ENCODE measurements at places on chromosomes 3 and 15.

- DNase-seq = no peak
Measured at GRCh38 chr15:80093854-80094418, 34.5 kb downstream of the ZFAND6 start.

DNA sequence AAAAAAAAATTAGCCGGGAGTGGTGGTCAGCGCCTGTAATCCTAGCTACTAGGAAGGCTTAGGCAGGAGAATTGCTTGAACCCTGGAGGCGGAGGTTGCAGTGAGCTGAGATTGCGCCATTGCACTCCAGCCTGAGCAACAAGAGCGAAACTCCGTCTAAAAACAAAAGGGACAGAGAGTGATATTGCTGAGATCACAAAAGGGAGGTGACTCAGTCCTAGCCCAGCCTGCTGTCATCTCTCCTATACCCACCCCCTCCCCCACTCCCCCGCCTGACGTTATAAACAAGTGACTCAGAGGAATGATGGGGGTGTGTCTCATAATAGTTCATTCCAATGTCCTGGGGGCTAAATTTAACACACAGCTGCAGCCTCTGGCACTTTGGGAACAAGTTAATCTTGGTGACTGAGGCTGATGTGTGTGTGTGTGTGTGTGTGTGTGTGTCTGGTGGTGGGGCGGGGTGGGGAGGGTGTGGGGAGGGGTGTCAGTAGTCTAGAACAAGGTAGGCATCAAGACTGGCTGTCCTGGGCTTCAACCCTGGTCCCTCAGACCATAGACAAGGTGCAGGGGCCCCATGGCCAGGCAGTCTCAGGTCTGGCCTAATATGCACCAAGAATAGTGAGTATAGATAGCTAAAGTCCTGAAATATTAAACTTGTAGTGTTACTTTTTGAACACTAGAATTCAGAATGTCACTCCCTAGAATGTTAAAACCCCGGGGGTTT is 1.3 kb upstream of the KLHL40 start:
- DNase-seq = no peak

GRCh38 chr3:73592154-73593144 is 32.3 kb downstream of the PDZRN3 start:
- DNase-seq = no peak

DNA sequence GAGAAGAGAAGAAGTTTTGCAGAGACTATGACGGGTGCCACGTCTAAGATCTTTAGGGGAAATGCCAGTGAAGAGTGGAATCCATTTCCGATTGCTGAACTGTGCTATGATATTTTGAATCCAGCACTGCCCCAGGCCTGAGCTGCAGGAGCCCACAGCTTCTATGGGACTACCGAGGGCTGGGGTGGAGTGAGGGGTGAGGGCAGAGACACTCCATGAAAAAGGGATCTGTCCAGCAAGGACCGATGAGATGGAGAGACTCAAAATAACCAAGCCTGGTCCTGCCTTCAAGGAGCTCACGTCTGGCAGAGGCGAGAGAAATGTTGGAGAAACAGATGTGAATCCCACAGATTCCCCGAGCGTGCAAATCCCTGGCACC is 79.8 kb upstream of the MEF2A start:
- no peak for DNase-seq

- DNase-seq = no peak
Measured at GRCh38 chr3:29168081-29168480, 112.8 kb upstream of the RBMS3 start.

GRCh38 chr3:114350271-114350670 is 56.4 kb downstream of the TIGIT start:
- no peak for DNase-seq

DNA sequence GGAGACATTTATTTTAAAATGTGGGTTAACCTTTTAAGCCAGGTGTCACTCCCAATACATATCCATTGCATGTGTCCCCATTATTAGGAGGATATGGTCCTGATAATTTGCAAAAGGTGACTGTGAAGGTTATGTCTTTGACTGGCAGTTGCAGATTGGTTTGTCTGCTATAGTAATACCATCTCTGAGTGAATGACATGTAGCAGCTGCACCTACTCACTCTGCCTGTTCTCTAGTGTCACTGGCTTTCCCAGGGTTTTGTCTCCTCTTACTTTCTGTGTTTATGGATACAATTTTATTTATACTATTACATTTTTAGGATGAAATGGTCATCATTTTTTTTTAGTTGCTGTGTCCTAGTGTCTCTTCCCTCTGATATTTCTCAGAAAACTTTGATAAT is 393.2 kb downstream of the C3orf38 start:
- no peak for DNase-seq

DNA sequence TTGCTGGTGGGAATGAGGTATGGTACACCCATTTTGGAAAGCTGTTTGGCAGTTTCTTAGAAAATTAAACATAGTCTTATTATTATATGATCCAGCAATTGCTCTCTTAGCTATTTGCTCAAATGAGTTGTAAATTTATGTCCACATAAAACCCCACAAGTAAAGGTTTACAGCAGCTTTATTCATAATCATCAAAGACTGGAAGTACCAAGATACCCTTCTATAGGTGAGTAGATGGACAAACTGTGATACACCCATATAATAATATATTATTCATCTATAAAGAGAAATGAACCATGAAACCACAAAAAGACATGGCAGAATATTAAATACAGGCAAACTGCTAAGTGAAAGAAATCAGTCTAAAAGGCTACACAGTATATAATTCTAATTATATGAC is 344.7 kb upstream of the CDIN1 start:
- DNase-seq = no peak

DNA sequence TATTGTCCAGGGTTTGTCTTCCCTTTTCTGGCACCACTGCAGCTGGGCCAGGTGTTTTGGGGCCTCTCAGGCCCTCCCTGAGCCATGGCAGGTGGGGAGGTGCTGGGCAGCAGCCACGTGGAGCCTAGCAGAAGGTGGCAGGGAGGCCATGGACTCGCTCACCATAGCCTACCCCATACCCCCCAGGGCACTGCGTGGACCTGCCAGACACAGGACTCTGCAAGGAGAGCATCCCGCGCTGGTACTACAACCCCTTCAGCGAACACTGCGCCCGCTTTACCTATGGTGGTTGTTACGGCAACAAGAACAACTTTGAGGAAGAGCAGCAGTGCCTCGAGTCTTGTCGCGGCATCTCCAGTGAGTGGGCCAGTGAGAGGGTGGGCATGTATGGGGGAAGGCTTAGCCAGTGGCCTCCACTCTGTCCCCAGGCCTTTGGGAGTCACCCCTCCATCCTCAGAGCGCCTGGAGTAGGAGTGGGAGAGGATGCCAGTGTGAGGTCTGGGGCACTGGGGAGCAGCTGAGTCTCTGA is 11.9 kb downstream of the SPINT1 start:
- no peak for DNase-seq

GRCh38 chr15:85094685-85095084 is 113.0 kb downstream of the PDE8A start:
- DNase-seq = no peak

GRCh38 chr3:53828581-53828980 is 17.6 kb downstream of the CHDH start:
- no peak for DNase-seq

- DNase-seq = no peak
Measured at GRCh38 chr15:77226652-77227051, 155.7 kb upstream of the TSPAN3 start.

DNA sequence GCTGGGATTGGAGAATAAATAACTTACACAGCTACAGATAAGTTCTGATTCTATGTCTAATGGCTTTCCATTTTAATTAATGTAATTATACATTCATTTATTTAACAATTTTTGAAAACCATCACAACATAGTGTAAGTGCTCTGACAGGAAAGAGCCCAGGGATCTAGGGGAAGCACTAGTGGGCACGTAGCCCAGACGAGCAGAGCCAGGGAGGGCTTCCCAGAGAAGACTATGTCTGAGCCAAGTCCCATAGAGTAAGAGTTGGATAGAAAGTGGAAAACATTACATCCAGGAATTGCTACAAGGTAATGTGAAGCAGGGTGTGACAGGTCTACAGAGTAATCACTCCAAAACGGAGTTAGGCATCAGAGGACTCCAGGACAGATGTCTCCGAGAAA is 2.9 kb upstream of the HGD start:
- no peak for DNase-seq

GRCh38 chr3:189099505-189100290 is 72.1 kb upstream of the TPRG1 start:
- DNase-seq = no peak

DNA sequence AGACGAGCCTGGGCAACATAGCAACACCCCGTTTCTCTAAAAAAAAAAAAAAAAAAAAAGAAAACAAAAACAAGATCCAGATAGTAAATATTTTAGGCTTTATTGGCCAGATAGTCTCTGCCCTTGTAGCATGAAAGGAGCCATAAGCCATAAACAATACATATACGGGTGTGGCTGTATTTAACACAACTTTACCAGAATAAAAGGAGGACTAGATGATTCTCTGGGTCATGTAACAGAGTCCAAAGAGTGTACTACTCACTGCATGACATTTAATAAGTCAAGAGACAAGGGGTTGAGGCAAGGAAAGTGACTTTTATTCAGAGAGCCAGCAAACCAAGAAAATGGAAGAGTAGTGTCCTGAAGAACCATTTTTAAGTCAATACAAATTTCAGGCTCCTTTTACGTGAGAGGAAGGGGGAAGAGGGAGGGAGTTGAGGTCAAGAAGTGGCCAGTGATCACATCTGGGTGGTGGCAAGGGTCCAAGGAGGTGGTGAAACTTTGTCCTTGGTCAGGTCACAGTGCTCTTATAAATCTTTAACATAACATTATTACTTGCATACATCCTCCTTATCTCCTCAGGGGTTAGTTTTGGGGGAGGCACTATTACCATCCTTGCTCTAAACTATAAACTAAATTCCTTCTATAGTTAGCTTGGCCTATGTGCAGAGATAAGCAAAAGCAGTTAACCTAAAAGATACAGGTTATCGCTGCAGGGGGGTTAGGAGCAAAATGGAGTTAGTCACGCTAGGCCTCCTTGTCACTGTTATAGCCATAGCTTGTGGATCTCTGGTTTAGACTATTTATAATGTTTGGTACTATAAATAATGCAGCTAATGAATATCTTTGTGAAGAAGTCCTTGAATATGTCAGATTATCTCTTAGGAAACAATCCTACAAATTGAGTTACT is 46.1 kb downstream of the METTL6 start:
- DNase-seq = no peak
